ENCODE measurements at places on chromosomes 6 and 20. TPM values are rescaled to one million over a fixed set of nuclear protein-coding genes. Genes with fewer than 3 reads are reported as not detected.

The EEF1A2 gene
- total RNA-seq: 0.27 TPM

The RAB44 gene
- total RNA-seq: 10.5 TPM

The SMPDL3A gene
- total RNA-seq: 0.27 TPM

The ENPP5 gene
- 1.9 TPM for total RNA-seq

The HLA-DOB gene
- 1.3 TPM for total RNA-seq

The ABHD16B gene
- total RNA-seq: 0.27 TPM

The HLA-DRA gene
- 969 TPM for total RNA-seq

The TLDC2 gene
- under 0.01 TPM for total RNA-seq

The TFB1M gene
- 18.6 TPM for total RNA-seq

The MRAP2 gene
- total RNA-seq: not detected

The SAMD3 gene
- 0.54 TPM for total RNA-seq

The GABBR1 gene
- total RNA-seq: 19.1 TPM

The SYNDIG1 gene
- total RNA-seq: under 0.01 TPM

The XKR7 gene
- total RNA-seq: under 0.01 TPM

The PTCHD4 gene
- under 0.01 TPM for total RNA-seq

Measured in hematopoietic multipotent progenitor cell (in vitro differentiated cells).